Midbrain (tissue), 1 donor: ENCODE measurements at places on chromosomes 11 and 22.

- DNase-seq, result no peak
These were observed 89.7 kb downstream of the RELT start for GRCh38 chr11:73465871-73466270.

DNA sequence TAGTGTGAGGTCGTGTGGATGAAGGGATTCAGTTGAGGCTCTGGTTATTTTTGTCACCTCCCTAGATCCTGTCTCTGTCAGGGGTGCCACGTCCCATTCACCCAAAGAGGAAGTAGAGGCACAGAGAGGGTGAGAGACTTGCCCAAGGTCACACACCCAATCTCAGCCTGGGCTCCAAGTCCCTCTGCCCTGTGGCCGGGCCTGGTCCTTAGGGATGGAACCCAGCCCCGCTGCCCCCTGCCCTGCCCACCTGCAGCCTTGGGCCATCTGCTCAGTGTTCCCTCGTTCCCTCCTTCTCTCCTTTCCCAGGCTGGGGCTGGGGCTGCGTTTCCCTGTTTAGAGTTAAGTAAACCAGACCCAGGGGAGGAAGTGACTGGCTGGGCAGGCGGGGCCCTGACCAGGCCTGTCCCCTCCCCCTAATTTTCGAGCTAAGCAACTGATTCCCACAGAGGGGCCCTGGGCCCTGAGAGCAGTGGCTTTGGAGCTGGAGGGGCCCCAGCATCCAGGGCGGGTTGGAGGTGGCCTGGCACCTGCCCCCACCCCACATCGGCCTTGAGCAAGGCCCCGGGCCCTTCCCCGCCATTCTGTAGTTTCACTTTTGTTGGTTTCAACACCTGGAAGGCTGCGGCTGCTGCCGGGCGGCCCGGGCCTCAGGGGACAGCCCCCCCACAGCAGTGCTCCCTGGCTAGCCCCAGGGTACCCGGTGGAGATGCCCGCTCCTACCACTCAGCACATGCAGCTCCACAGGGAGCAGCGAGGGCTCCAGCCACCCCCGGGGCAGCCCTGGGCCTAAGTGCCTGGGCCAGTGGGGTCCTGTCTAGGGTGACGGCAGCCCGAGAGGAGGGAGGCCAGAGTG is 1.5 kb downstream of the TCIRG1 start:
- DNase-seq, result no peak

DNA sequence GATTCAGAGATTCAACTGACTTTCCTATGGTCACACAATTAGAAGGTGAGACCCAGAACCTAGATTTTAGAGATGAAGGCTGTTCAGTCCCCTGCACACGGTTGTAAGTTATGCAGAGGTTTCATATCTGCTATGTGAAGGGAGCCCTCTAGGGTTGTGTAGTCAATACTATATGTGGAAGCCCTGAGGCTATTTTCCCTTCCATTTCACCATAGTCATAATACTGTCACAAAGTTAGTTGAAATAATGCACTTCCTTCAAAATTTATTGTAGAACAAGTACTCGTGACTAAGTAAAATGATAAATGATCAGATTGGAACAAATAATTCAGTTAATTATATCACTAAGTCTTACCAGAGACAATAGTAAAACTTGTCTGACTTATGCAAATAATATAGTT is 48.8 kb downstream of the ENDOD1 start:
- DNase-seq, result peak; percentile 22

- no peak for DNase-seq
These were observed 549.4 kb upstream of the API5 start for GRCh38 chr11:42762348-42762747.
